ENCODE measurements at places on chromosomes 2 and 18.

DNA sequence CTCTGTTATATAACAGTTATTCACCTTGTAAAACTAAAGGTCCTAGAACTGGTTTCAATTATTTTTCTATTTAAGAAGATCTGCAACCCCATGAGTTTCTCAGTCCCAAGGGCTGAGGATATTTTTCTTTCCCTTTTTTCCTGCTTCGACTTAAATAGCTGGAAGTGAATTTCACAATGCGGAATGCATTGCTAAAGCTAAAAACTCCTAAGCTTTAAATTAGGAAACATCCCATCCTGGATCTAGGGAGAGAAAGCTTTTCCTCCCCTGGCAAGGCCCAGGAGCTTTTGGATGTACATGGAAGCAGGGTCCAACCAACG, 1.4 kb downstream of the RFX8 start:
- DNase-seq: no peak

DNA sequence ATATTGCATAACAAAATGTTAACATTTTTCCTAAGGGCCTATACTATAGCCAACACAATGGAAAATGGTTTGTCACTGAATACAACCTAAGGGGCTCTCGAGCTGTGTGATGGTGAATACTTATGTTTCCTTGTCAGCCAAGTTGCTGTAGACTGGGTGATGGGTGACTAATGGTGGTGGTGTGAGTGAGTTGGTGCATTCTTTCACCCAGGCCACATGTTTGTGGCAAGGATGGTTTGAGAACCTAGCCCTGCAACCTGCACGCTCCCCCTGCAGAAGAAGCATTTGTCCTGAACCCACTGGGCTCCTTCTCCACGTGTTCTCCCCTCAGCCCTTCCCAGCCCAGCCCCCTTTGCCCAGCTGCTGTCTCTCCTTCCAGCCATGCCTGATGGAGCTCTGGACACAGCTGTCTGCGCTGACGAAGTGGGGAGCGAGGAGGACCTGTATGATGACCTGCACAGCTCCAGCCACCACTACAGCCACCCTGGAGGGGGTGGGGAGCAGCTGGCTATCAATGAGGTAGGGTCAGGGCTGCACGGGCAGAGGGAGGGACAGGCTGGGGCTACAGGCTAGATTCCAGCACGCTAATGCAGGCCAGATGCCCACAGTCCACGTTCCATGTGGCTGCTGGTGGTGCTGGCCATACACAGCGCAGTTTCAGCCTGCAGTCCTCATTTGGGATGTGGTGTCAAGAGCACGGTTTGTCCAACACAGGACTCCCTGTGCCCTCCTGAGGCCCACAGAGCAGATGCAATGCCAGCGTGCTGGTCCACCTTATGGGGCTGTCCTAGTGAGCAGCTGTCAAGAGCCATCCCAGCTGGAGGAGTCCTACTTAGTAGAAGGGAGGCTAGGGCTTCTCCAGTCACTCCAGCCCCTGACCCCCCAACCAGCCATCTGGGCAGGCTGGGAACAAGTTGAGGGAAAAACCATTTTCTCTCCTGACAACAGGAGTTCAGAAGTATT, 65.4 kb downstream of the FAM168B start:
- no peak for DNase-seq

GRCh38 chr2:48600204-48600813, 17.3 kb upstream of the GTF2A1L start:
- DNase-seq: peak; percentile 35

GRCh38 chr2:240220371-240220770, 79.9 kb upstream of the OTOS start:
- peak; percentile 55 for DNase-seq

GRCh38 chr2:226426292-226426736, 373.3 kb downstream of the IRS1 start:
- peak; percentile 17 for DNase-seq

DNA sequence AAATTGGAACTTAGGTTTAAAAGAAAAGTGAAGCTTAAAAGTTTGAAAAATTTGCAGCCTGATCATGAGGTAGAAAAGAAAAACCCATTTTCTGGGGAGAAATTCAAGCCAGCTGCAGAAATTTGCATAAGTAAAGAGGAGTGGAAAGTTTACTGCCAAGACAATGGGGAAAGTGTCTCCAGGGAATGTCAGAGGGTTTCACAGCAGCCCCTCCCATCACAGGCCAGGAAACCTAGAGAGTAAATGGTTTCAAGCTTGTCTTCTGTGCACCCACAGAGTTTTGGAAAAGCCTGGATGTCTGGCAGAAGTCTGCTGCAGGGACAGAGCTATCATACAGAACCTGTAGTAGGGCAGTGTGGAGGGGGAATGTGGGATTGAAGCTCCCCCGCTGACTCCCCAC, 254.0 kb upstream of the FSIP2 start:
- no peak for DNase-seq

- no peak for DNase-seq
Observed at GRCh38 chr18:3424280-3424890, 25.6 kb upstream of the TGIF1 start.

DNA sequence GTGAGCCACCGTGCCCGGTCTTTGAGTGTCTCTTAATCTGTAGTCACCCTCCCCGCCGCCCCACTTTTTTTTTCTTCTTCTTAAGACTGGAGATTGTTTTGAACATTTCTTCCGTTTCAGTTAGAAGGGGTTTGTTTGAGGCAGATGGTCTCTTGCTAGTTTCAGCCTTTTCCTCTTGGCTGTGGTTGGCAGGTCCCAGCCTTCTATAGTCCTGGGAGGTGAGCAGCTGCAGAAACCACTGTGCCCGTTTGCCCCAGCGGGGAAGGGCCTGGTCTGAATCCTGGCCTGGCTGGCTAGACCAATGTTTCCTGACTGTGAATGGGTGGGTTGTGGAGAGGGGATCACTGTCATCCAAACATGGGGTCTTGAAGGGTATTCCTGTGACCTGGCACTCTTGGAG, 30.1 kb upstream of the MCFD2 start:
- DNase-seq: no peak

- DNase-seq: no peak
Observed at GRCh38 chr18:25248755-25249154, 103.2 kb downstream of the ZNF521 start.

DNA sequence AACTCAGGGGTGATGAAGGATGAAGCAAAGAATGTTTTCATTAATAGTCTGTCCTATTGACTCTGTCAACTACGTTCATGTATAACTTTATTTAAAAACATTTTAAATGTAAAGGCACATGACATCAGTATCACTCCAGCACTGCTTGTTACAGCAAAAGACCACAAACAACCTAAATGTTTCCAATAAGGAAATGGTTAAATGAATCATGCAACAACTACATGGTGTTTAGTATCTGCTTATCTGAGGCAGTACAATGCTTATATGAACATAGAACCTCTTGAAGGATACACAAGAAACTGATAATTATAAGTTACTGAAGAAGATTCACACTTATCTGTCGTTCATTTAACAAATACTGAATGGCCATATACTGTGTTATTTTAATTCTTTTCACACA, 8.4 kb downstream of the BARD1 start:
- DNase-seq: no peak

- no peak for DNase-seq
Observed at GRCh38 chr2:99802734-99803133, 312.9 kb upstream of the REV1 start.

- DNase-seq: no peak
Observed at GRCh38 chr2:215556979-215557378, 121.1 kb upstream of the FN1 start.

DNA sequence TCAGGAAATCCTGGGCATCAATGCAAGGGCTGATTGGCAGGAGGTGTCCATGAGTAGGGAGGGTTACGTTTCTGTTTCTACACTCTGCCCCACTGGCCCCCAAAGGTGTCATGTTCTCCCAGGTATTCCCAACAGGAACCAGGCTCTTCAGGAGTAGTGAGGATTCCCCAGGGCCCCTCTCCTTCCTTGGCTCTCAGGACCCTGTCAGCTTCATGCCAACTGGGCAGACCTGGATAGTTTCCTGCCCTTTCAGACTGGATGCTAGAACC, 480.6 kb upstream of the HS6ST1 start:
- no peak for DNase-seq

GRCh38 chr2:202269585-202269984, 4.0 kb downstream of the NOP58 start:
- no peak for DNase-seq

GRCh38 chr2:67709835-67710234, 312.7 kb downstream of the ETAA1 start:
- DNase-seq: no peak

GRCh38 chr18:74175658-74176057, 27.3 kb downstream of the TIMM21 start:
- DNase-seq: no peak

DNA sequence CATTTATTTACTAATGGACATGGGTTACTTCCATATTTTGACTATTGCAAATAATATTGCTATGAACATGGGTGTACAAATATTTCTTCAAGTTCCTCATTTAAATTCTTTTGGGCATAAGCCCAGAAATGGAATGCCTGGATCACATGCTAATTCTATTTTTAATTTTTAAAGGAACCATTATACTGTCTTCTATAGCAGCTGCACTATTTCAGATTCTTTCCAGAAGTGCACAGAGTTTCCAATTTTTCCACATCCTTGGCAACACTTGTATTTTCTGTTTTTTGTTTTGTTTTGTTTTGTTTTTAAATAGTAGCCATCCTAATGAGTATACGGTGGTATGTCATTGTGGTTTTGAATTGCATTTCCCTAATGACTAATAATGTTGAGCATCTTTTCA, 8.5 kb upstream of the RALBP1 start:
- DNase-seq: no peak

DNA sequence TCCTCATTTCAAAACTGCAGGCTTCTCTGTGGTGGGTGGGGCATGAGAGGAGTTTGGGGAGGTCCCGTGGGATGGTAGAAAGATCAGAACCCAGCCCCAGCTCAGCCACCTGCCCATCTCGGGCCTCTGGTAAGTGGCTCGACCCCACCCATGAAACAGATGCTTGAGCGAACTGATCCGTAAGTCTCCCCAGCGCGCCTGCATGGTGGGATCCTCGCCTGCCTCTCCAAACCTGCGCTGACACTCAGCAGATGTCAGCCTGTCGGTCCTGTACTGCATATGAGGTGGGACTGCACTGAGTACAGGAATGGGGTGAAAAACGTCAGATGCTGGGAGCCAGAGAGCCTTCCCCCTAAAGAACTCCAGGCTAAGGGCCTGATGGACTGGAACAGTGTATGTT, 15.9 kb upstream of the RPL31 start:
- DNase-seq: no peak

DNA sequence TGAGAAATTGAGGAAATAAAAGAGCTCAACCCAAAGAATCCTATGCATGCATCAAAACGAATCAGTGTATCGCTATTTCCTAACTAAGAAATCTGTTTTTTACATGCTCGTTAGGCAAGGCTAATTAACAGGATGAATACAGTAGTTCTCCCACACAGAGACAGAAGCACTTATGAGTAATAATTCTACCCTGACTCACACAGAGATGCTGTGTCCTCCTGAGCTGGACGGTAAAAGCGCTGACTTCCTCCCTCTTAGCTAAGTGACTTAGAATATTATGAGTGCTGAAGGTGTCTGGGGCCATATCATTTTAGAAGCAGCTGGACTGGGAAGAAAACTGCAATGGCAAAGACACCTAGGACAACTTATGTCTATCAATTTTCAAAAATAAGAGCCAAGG, 18.5 kb downstream of the PLEKHM3 start:
- no peak for DNase-seq

GRCh38 chr18:75393721-75394120, 33.8 kb downstream of the SMIM21 start:
- DNase-seq: no peak

DNA sequence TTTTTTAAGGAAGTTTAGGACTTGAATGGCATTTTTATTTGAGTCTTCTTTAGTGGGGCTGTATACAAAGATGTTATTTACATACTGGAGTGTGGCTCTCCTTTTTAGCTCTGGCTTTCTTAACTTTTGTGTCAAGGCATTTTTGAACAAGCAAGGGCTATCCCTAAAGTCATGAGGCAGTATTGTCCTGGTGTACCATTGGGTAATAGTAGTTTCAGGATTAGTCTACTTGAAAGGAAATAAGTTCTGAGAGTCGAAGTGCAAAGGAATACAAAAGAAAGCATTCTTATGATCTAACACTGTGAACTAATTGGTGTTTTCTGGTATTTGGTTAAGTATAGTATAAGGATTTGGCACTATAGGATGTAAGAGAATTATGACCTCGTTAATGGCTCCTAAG, 1.9 kb upstream of the CYP27A1 start:
- no peak for DNase-seq

DNA sequence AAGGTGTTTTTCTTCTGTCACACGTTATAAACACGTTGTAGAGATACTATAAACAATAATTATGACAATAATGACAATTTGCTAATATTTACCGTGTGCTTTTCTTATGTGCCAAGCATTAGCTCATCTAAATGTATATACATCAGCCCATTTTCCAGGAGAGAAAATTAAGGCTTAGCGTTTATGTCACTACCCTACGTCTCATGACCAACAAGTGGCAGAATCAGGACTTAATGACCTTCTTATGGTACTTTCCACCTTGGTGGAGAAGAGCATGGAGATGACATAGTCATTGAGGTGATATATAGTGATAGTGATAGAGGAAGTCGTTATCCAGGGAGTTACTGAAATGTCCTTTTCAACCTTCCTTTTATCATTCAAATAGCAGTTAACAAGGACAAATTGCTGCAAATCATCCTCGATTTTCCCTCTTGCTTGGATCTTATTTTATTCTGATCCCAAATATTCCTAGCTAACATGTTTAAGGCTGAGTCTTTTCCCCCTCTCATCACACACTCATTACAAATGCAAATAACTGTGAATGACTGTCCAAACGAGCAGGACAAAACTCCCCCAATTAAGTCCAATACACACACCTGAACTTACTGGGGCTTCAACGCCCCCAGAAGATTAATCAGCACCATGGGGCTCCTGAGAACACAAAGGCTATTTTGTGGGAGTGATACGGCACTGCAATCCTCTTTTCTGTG, 27.3 kb downstream of the SPRED2 start:
- DNase-seq: no peak

- no peak for DNase-seq
Observed at GRCh38 chr18:27845897-27846296, 331.0 kb downstream of the CDH2 start.

GRCh38 chr2:47354013-47354847, 48.7 kb upstream of the MSH2 start:
- DNase-seq: no peak

DNA sequence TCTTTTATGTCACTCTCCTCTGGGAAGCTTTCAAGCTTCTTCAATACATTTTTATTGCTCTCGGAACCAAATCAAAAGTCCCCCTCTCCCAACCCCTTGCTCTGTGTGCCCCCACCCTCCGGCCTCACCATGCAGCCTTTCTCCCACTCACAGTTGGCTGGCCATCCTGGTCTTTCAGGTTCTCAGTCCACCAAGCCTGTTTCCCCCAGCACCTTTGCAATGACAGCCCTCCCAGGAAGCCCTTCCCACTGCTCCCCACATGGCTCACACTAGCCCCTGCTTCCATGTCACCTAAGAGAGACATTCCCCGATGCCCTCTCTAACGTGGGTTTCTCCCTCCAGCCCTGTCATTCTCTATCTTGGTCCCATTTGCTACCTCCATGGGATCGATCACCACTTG, 266.6 kb downstream of the SRBD1 start:
- DNase-seq: no peak

GRCh38 chr2:15584767-15585469, 6.8 kb upstream of the DDX1 start:
- DNase-seq: peak; percentile 20

Measured in AG08396 (cell line).